T follicular helper cell (primary cell): ENCODE measurements at places on chromosomes 3 and 15.

DNA sequence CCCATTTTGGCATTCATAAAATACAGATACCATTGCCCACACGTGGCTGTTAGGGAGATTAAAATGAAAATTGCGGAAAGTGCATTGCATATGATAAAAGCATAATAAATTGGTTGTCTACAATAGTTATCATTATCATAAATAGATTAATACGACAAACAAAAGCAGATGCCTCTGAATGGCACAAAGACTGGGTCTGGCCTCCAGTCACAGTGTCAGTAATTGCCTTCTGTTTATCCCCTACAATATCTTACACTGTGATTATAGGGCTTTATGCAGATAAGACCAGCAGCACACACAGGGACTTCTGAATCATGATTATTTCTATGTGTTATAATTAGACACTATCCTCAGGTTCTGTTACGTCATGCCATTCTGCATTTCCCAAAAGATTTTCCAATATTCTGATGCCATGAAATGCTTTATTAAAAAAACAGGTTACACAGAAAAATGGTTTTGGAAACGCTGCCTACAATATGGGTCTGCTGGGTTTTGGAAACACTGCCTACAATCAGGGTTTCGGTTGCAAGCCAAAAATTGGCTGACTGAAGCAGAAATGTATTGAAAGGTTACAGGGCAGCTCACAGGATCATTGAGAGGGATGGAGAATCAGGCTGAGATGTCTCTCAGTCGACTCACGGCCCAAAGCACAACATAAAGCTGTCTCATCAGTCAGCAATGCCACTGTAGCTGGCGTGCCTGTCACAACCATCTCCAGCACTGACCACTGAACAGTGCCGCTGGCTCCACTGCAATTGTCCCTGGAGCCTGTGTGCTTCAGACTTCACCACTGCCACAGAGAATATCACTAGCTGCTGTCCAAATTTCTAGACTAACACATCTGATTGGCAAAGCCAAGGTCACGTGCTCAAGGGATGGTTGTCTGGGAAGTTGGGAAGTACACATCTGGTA, 248.1 kb downstream of the ERC2 start:
- no peak for DNase-seq

- DNase-seq, result no peak
These were observed 28.2 kb upstream of the TRIM59 start for GRCh38 chr3:160477750-160478149.

- DNase-seq, result peak; percentile 38
These were observed 12.8 kb downstream of the LXN start for GRCh38 chr3:158659454-158660237.

GRCh38 chr3:161854232-161854771, 357.7 kb downstream of the OTOL1 start:
- no peak for DNase-seq

GRCh38 chr3:189690237-189690636, 59.0 kb downstream of the TP63 start:
- no peak for DNase-seq
